ENCODE measurements at places on chromosomes 3 and 15.
A peak's percentile ranks its signal among the peaks of the same experiment; 100 is the strongest.

- no peak for DNase-seq
Observed at GRCh38 chr15:44565387-44566154, 28.6 kb downstream of the EIF3J start.

DNA sequence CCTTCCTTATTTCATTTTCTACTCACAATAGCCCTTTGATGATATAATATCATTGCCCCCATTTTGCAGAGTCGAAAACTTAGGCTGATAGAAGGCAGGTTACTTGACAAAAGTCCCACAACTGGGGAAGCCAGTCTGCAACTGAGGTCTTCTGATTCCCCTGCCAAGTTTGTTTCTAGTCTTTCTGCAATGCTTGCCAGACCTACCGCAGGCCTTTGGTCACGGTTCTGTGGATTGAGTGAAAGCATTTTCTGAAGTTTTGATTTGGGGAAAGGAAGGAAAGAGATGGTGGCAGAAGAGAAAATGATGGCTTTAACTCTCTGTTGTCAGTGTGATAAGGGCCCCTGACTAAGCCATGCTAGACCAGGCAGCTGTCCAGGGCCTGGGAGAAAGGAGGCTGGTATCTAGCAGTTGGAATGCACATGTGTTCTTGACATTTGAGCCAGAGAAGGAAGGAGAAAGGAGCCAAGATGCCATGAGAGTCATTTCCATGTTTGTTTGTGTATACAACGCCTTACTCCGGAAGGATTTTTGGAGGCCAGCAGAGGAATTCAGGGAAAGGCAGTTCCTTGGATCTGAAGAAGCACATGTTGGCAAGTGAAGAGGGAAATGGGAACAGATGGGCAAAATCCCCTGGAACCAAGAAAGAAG lies 29.9 kb downstream of the FAH start:
- no peak for DNase-seq

GRCh38 chr15:67047149-67047661 lies 18.2 kb upstream of the SMAD3 start:
- DNase-seq: no peak

DNA sequence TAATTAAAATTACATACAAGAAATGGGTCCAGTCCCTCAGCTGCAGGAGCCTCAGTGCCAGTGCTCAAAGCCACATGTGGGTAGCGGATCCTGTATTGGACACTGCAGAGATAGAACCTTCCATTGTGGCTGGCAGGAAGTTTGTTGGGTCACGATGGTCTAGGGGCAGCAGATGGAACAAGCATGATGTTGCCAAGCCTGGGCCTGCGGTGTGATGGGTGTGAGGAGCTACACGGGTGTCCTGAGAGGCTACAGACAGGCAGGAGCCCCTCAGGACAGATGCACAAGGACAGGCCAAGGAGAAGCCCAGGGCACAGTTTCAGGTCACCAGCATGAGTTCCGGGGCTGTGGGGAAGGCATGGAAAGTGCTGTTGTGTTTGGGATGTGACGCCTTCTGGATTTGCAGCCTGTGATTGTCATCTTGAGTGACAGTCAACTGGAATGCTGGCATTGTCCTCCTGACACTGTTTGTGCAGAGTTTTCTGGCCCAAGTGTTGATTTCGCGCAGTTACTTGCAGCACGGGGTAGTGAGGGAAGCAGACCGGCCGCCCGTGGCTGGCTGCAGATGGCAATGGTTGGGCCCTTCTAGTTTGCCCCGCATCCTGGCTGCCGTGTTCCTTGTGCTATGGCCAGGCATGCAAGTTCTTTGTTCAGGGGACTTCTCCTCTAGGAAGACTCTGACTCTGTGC lies 177.1 kb downstream of the NSMCE3 start:
- DNase-seq: no peak

- DNase-seq: no peak
Observed at GRCh38 chr3:188926741-188927511, 244.8 kb upstream of the TPRG1 start.

GRCh38 chr15:78695854-78696253 lies 54.8 kb upstream of the CHRNB4 start:
- no peak for DNase-seq

DNA sequence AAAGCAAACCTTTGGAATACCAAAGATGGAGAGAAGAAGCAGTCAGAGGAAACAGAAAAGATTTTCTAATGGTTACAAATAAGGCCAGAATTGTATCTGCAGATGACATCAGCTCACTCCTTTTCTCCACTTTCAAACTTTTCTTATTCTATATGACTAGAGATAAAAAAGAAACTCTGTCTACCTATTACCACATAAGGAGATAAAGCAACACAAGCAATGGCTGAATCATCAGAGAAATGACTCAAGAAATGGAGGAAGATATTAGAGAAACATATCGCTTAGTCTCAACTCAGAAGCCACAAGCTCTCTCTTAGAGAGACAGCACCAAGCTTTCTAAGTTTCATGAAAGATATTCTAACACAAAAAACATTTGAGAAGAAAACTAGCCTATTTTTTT lies 784.0 kb downstream of the ZPLD1 start:
- DNase-seq: no peak

DNA sequence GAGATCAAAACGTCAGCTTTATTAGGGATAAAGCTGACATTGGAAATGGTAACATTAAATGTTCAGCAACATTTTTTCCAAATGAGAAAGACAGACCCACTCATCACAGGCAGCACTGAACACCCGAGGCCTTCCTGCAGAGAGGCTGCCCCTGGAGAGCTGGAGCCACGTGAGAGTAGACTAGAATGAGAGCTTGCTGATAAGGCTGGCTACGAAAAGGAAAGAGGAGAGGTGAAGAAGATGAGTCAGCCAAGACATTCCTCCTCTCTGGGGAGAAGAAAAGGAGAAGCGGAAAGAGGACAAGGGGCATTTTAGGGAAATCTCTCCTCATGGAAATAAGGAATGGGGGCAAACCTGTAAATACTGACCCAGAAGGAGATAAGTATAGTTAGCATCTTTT lies 7.3 kb downstream of the CYP19A1 start:
- DNase-seq: no peak

- no peak for DNase-seq
Observed at GRCh38 chr15:88470625-88471372, 3.3 kb downstream of the MRPS11 start.

DNA sequence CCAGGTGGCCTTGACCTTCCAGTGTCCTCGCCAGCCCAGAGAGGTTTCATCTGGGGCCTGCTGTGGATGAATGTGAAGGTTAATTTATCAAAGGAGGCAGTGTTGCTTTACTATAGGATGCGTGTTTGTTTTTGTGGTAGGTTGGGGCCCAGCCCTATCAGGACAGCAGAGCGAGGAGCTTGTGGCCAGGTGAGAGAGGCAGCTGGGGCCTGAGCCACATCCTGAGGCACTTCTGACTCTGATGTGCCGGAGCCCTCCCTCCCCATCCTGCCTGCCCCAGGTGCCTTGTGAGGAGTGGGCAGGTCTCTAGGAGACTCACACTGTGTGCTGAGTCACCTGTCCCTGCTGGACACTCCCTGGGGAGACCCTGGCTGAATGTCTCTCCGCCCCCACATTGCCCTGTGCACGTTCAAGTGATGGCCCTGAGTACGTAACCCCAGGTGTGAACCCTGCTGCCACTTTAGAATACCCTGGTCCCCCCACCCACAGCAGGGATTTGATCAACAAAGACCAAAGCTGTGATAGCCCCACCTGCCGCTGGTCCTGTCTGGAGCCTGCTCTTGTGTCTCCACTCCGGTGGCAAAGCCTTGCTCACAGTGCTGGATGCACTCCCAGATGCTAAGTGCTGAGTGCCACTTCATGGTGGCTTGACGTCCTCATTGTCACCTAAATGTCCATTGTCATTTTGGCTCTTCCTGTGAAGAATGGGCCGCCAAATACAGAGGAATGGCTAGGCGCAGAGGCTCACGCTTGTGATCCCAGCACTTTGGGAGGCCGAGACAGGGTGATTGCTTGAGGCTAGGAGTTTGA lies 16.0 kb downstream of the FBLN2 start:
- DNase-seq: no peak

- DNase-seq: no peak
Observed at GRCh38 chr15:85414991-85415390, 34.6 kb downstream of the AKAP13 start.

GRCh38 chr3:48685293-48685602 lies 467 bp downstream of the NCKIPSD start:
- DNase-seq: no peak

DNA sequence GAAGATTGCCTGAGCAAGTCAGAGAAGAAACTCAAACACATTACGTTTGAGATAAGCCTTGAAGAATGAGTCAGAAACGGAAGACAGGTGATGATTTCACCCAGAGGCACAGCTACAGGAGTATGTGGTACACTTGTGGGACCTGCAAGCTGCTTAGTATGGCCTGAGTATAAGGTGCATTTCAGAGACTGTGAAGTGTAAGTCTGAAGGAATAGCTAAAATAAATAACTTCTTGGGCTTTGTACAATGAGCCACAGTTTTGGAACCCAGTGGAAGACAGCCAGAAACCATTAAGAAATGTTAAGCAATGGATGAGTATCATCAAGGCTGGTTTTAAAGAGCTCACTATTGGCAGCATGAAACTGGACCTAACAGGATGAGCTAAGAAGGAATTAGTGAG lies 826.2 kb downstream of the ROBO1 start:
- no peak for DNase-seq

GRCh38 chr3:119597548-119598288 lies at the start of gene PLA1A:
PLA1A (plus strand) TSS chr3:119597885; CDS start chr3:119597914, 29 bp downstream.
- DNase-seq: peak; percentile 47

GRCh38 chr3:160544844-160545503 lies 20.4 kb downstream of the KPNA4 start:
- no peak for DNase-seq

GRCh38 chr3:148901987-148902791 lies 37.1 kb downstream of the CPA3 start:
- no peak for DNase-seq

GRCh38 chr3:53807117-53807810 lies 39.0 kb downstream of the CHDH start:
- no peak for DNase-seq

GRCh38 chr3:197555281-197556261 lies at the start of gene BDH1:
BDH1 (minus strand) TSS chr3:197555968; CDS start chr3:197546443, 9,525 bp downstream.
- DNase-seq: no peak

DNA sequence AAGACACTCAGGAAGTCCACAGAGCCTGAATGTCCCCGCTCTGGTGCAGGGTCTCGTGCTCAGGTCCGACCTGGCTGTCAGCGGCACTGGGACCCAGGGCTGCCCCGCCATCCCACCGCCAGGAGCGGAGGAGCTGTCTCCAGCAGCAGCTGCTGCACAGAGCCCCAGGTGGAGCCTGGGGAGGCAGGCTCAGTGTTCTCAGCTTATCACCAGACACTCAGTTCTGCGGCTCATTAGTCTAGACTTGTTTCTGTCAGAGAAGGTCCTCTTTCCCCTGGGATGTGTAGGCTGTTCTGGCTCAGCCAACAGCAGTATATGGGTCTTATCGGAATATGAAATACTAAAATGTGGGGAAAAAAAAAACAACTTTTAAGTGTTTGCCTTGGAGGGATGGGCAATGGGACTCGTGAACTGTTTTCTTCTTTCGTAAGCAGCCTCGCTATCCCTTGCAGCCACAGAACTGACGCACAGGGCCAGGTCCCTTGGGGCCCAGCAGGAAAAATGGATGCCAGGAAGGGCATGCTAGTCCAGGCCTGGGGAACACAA lies 75.9 kb downstream of the KLF13 start:
- DNase-seq: no peak

- no peak for DNase-seq
Observed at GRCh38 chr3:186236357-186237020, 125.5 kb downstream of the DGKG start.

- DNase-seq: no peak
Observed at GRCh38 chr3:99526921-99527320, 111.5 kb upstream of the COL8A1 start.

- DNase-seq: no peak
Observed at GRCh38 chr15:99149366-99149765, 44.5 kb downstream of the SYNM start.

GRCh38 chr3:12959410-12959809 lies 113.8 kb downstream of the IQSEC1 start:
- DNase-seq: no peak

GRCh38 chr3:141875893-141876380 lies 506 bp upstream of the ATP1B3 start:
- DNase-seq: no peak

GRCh38 chr3:138227650-138228049 lies 40.5 kb downstream of the ARMC8 start:
- DNase-seq: no peak

- no peak for DNase-seq
Observed at GRCh38 chr3:158106766-158107471, 699 bp upstream of the SHOX2 start.

DNA sequence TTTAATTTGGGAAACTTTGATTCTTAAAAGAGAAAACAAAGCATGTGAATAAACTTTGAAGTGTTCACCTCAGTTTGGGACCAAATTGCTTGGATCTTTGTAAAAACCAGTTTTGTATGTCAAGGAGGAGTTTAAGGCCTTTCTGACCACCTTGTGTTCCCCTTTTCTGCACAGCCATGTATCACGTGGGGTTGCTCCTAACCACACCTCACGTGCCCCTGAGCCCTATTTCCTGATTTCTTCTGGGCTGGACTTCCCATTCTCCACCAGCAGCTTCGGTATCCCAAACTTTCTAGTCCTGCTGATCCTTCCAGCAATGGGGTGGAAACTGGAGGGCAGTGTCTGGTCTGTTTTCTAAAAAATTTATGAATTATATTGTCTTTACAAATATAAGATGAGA lies 76.4 kb upstream of the STT3B start:
- no peak for DNase-seq

DNA sequence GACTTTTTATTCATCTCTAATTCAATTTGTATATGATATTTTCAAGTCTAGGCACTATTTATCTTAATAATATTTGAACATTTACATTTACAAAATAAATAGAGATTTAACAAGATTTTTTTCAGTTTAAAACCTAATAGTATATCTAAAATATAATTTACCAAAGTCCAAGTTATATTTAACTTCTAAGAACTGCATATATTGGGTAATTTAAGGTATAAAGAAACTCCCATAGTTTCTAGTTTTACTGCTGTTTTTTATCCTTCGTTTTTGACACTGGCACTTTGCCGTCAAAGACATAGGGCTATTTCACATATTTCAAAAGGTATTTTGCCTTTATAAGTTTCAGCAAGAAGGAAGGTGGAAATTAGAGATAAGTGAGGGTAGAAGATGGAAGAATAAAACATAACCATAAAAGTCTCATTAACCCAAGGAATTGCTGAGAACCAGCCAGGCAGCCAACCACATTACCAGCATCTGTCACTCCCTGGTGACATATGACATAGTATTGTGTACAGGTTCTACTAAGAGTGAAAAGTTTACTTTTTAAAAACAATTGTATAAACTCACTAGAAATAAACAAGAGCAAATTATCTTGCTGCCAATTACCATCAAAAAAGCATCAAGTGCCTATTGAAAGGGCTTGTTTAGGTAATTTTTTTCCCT lies 251.5 kb downstream of the NSUN3 start:
- DNase-seq: no peak

GRCh38 chr3:100230710-100231109 lies 30.1 kb upstream of the TBC1D23 start:
- no peak for DNase-seq

- DNase-seq: no peak
Observed at GRCh38 chr3:11363715-11364114, 91.5 kb downstream of the ATG7 start.

DNA sequence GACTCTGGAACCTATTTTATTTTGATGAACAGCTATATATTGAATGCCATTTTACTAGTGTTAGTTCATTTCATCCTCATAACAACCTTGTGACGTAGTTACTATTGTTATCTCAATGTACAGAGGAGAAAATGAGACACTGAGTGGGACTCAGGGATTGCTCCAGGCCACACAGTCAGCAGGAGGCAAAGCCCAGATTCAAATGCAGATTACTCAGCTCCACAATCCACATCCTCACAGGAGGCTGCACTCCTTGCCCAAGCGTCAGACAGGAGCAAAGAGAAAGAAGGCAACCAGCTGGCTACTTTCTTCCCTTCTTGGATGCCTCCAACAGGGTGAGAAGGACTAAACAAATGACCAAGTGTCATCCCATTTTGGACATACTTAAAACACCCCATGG lies 92.0 kb upstream of the CCDC54 start:
- no peak for DNase-seq
